ENCODE measurements at places on chromosomes 3 and 15.

GRCh38 chr3:186042036-186042435 is 66.9 kb downstream of the ETV5 start:
- no peak for DNase-seq

GRCh38 chr3:170423001-170423615 is 4.4 kb downstream of the CLDN11 start:
- DNase-seq, result no peak

DNA sequence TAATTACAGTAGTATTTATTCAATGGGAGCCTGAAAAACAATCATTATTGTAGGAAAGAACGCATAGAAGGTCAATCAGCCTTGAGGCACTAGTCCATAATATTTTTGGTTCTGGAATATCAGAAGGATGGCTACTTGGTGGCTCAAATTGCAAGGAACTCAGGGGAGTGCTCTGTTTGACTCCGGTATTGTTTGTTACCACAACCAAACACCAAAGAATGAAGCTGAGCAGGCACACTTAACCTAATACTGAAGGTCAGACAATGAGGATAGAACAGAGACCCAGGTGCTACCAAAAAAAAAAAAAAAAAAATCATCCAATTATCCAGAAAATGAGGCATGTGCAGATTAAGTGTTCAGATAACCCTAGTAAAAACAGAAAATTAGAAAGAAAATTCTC is 11.1 kb upstream of the SATB1 start:
- no peak for DNase-seq

DNA sequence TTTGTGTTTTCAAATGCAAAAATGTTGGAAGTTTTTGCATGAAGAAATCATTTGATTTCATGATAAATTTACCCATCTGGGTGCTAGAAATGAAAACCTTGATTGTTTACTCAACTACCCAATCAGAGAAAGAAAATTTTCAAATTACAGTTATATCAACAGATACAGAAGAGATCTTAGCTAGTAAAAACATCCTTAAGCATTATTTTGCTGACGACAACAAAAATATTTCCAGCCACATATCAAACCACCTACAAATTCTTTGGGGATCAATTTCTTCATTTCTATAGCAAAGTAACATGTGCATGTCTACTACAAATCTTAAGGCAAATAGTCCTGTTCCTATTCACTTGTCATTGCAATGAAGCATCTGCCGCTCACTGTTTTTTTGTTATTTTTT is 530.3 kb downstream of the ZIC1 start:
- DNase-seq, result no peak

GRCh38 chr15:48006031-48006511 is 114.7 kb upstream of the SLC24A5 start:
- DNase-seq, result no peak

GRCh38 chr3:61862614-61863289 is 301.4 kb downstream of the PTPRG start:
- DNase-seq, result no peak
